ENCODE measurements at places on chromosomes 11 and 22.

DNA sequence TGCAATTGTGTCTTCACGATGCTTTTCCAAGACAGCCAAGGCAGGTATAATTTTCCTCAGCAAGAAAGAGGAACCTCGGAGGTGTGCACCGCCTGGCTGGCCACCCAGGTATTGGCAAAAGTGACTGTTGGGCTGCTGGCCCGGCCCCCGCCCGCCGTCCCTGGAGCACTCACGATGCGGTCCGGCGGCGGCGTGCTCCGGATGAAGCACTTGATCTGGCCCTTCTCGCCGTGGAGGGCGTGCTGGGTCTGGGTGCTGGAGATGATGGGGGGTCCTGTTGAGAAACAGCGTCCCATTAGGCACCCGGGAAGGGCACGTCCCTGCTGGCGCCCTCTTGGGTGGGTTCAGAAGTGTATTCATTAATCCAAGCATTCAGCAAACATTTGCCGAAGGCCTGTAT, 84.8 kb downstream of the ST3GAL4 start:
- no peak for DNase-seq

GRCh38 chr22:27461470-27461869, 340.1 kb downstream of the MN1 start:
- no peak for DNase-seq

- no peak for DNase-seq
Observed at GRCh38 chr11:69445131-69445470, 36.4 kb upstream of the LINC01488 start.

GRCh38 chr11:73249304-73249703, 22.8 kb upstream of the P2RY6 start:
- no peak for DNase-seq

GRCh38 chr22:47213571-47214230, 451.3 kb downstream of the TBC1D22A start:
- DNase-seq: peak; percentile 25

GRCh38 chr22:24429411-24430365, 2.3 kb downstream of the ADORA2A start:
- peak; percentile 86 for DNase-seq

- DNase-seq: no peak
Observed at GRCh38 chr11:68479390-68479789, 18.8 kb downstream of the PPP6R3 start.

DNA sequence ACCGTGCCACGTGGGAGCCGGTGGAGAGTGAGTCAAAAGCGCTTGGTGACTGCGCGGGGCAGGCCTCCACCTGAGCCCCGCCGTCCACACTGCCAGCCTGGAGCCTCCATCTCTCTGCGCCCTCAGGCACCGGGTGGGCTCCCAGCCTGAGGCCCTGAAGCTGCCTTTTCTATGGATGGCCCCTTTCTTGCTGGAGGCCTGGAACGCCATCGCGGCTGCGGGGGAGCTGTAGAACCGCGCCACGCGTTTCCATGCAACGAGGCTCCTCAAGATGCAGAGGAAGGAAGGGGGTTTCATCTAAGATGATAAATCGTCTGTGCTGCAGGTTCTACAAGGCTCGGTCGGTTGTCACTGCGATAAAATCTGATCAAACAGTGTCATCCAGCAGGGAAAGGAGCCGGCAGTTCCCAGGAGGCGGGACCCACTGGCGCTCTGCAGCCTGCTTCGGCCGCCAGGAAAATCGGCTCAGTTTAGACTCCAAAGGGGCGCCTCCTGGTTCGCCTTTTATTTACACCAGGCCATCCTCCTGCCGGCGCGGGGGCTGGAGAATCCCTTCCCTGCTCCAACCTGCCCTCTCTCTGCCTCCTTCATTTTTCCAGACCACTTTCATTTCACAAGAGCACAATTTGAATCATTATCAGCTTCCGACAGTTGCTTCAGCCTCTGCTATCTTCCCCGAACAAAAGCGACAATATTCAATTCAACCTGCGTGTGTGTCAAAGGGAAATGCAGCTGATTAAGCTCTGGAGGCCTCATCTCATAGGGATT, 624.4 kb downstream of the BRD1 start:
- no peak for DNase-seq

GRCh38 chr11:67043572-67044349, 12.9 kb upstream of the RHOD start:
- DNase-seq: no peak

DNA sequence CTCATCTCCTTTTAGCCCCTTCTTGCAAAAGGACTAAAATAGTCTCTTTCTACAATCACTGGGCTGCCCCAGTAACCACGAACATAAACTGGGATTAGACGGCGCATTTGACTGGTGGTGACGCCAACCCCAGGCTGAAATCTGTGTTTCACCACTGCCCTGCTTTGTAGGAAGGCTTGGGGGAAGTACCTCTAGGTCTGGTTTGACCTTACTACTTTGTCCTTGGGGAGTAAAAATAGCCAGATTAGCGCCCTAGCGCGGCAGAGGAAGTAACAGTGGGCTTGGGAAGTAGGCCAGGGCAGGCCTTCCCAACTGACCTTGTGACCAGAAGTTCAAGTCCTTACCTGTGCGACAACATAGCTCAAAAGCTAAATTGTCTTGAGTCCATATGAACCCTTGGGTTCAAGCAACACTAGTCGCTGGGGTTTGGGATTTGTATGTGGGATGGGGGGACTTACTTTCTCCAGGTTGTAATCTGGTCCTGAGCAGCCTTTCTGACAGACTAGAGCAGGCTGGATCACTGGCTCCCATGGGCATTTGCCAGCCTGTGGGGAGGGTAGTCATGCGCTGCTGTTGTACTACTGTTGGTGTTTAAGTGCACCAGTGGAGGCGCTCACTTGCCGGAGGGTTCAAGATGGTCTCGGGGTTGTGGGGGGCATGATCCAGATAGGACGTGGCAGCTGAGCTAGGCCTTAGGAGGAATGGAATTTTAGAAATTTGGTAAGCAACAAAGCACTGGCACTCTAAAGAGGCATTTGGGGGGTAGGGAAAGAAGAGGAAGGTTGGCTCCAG, 953 bp upstream of the PACS1 start:
- DNase-seq: peak; percentile 55

- no peak for DNase-seq
Observed at GRCh38 chr22:19097518-19097917, 24.7 kb downstream of the DGCR2 start.

GRCh38 chr11:32288276-32288675, 147.1 kb downstream of the WT1 start:
- no peak for DNase-seq

DNA sequence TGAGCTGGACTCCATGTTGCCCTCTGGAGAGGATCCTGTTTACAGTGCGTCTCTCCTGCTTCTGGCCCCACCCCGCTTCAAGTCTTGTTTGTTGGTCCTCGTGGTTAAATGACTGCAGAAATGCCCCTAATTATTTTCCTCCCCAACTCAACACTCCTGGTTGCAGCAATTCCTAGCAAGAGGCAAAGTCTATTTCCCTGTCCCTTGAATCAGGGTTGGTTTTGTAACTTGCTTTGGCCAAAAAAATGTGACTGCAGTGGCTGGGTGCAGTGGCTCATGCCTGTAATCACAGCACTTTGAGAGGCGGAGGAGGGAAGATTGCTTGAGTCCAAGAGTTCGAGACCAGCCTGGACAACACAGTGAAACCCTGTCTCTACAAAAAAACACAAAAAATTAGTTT, 41.0 kb upstream of the FGF3 start:
- DNase-seq: no peak

GRCh38 chr11:9868641-9869040, 204.8 kb downstream of the SWAP70 start:
- DNase-seq: no peak

GRCh38 chr22:35648066-35649025, at the start of gene APOL6:
APOL6 (plus strand) TSS chr22:35648446; CDS start chr22:35656426, 7,980 bp downstream.
- DNase-seq: peak; percentile 60

GRCh38 chr11:76056876-76057275, 149.4 kb downstream of the WNT11 start:
- DNase-seq: no peak

- no peak for DNase-seq
Observed at GRCh38 chr11:62108971-62109404, 14.8 kb upstream of the INCENP start.

GRCh38 chr11:72739240-72740059, 12.8 kb downstream of the ARAP1 start:
- DNase-seq: no peak

DNA sequence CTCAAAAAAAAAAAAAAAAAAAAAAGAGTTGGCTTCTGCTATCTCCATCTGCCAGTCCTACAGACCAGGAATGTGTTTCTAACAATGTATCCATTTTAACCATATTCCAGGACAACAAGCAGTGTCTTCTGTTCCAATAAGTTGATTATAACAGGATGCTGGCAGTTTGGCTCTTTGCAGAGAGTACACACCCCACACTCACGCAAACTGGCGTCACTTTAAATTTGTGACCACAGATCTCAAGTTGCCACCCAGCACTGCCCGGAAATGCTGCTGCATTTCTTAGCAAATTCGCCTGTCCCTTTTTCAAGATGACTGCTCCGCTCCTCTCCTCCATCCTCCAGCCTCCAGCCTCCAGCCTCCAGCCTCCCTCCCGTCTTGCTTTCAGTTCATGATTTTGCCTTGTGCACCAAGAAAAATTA, 44.3 kb downstream of the SCGB1A1 start:
- no peak for DNase-seq

GRCh38 chr11:57249384-57250319, 12.6 kb upstream of the APLNR start:
- peak; percentile 39 for DNase-seq

GRCh38 chr11:129974672-129975071, 28.0 kb downstream of the PRDM10 start:
- no peak for DNase-seq

- DNase-seq: no peak
Observed at GRCh38 chr22:27232077-27232476, 569.5 kb downstream of the MN1 start.

DNA sequence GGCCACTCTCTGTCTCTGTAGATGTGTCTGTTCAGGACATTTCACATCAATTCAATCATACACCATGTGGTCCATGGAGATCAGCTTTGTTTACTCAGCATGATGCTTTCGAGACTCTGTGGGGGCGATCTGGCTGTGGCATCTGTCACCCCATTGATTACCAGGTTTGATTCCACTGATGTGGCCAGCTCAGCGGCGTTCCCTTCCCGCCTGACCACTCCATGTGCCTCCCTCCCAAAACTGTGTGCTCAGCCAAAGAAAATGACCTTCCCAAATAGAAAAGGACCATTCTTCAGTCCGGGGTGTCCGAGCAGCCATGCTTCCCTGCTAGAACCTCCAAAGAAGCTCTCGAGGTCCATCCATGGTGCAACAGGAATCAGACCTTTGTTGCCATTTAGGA, 89.1 kb downstream of the BRD1 start:
- DNase-seq: no peak

DNA sequence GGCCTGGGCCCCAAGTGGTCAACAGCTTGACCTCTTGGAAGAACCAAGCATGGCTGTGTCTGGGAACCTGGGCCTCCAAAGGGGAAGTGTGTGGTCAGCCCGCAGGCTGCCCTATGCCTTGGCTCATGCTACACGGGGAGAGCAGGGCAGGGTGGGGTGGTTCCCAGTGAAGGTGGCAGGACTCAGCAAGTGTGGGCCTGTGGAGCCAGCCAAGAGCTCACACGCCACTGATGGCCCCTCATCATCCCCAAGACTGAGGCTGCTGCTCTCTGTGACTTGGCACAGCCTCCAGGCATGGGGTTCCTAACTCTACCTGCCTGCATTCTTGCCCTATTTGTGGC, 15.9 kb upstream of the DGCR8 start:
- no peak for DNase-seq

GRCh38 chr11:76610871-76611475, 59.6 kb downstream of the LRRC32 start:
- DNase-seq: no peak

GRCh38 chr22:35479985-35480550, 60.6 kb upstream of the RASD2 start:
- no peak for DNase-seq

GRCh38 chr11:112583261-112583893, 322.7 kb upstream of the PLET1 start:
- no peak for DNase-seq

GRCh38 chr11:1879342-1879940, 12.3 kb downstream of the PRR33 start:
- no peak for DNase-seq

GRCh38 chr11:109734566-109734965, 312.6 kb downstream of the C11orf87 start:
- no peak for DNase-seq

DNA sequence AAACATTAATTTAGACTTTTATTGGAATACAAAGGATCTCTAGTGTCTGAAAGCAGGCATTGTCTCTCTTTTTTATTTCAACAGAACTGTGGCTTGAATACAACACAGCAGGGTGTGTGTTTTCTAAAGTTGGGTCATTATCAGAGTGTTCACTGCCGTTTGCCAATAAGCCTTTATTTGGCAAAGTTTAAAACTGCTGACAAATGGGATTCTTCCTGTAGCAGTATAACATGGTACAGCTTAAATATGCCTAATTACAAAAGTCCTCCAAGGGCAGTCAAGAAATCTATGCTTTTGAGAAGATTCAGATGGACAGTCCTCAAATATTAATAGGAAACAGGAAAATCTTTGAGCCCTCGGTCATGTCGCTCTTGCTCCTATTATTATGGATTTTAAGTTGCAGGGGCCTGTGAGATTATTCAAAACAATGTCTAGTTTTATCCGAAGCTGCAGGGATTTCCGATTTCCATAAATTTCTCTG, 199.9 kb downstream of the MAML2 start:
- no peak for DNase-seq

DNA sequence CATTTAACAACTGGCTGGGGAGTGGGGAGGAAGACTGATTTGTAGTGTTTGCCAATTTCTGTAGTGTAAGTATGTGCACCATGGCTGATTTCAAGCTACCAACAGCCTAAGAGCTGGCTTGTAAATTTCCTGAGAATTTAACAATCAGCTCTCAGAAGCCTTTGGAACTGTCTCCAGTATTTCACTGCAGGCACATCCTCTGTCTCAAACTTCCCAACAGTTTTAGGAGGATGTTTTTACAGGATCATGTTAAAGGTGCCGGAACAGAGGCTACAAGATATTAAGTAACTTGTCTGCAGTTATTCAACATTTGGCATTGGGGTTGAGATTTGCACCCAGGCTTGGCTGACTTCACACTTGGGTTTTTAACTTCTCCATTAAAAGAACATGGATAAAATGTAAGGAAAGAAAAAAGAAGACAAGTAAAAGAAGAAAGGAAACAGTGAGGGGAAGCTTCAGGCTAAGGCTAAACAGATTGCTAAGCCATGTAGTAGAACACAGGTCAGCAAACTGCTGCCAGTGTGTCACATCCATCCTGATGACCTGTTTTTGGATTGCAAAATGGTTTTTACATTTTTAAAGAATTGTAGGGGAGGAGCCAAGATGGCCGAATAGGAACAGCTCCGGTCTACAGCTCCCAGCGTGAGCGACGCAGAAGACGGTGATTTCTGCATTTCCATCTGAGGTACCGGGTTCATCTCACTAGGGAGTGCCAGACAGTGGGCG, 204.8 kb upstream of the SESN3 start:
- no peak for DNase-seq

All from CD4-positive, alpha-beta T cell treated with Interleukin-6 for 4 hours (primary cell).